ENCODE measurements at places on chromosomes 6 and 20.

GRCh38 chr6:1993042-1993441, 252.4 kb downstream of the GMDS start:
- no peak for DNase-seq

GRCh38 chr6:12353731-12354130, 63.6 kb downstream of the EDN1 start:
- no peak for DNase-seq

DNA sequence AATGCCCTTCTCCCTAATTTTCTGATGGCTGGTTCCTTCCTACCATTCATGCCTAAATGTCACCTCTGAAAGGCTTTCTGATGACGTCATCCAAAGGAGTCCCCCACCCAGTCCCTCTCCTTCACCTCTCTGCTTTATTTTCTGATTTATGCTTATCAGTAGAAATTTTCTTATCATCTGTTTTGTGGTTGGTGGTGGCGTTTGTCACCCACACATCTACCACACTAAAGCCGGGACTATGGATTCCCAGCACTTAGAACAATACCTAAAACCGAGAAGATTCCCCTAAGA, 9.0 kb downstream of the CNKSR3 start:
- DNase-seq = no peak

DNA sequence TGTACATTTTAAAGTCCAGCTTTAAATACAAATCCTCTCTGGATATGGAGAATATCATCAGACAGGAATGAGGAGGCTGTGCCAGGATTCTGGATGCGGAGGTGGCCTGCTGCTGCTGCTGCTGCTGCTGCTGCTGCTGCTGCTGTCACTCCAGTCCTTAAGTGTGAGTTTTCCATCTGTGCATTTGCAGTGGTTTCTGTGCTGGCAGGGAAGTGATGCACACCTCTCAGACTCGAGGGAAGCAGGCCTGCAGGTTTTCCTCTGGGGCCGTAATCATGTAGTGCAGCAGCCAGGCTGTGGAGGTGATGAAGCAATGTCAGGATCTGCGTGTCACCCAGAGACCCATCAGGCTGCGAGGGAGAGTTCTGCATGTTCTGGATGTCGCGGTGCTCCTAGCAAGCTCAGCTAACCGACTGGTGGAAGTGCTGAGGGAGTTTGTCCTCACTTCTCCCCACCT, 32.0 kb downstream of the CFAP61 start:
- DNase-seq = no peak

DNA sequence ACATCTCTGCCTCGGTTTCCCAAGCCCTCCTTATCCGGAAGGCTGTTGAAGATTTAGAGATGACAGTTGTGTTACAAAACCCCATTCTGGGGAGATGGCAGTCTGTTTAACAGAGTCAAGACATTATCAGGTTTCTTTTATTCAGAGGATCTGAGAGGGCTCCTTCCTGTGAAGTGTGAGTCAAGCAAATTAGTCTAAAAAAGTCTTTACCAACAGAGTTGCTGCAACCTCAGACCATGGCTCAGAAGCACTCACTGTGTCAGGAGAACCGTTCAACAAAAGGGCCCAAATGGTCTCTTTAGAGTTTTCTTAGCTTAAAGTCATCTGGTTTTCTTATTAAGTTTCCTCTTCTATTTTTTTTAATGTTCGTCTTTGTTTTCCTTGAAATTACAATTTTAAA, 717.8 kb downstream of the EPM2A start:
- no peak for DNase-seq

DNA sequence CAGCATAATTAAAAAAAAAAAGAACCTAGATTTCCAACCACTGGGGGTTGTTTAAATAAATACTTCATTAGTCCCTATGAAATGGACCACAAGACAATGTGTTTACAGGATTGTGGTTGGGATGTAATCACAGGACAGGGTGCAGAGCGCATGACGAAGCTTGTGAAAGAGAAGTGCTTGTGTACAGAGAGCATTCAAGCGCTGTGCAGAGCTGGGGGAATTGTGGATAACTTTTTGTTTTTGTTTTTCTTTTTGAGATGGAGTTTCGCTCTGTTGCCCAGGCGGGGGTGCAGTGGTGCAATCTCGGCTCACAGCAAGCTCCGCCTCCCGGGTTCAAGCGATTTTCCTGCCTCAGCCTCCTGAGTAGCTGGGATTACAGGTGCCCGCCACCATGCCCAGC, 22.3 kb downstream of the LAMA5 start:
- no peak for DNase-seq

All from NCI-H1105 (cell line).